ENCODE measurements at places on chromosomes 4 and X.

- no peak for DNase-seq
These were observed 96.5 kb downstream of the FRMPD4 start for GRCh38 chrX:12234534-12235329.

GRCh38 chr4:186900232-186900900, 176.7 kb upstream of the FAT1 start:
- DNase-seq, result no peak

DNA sequence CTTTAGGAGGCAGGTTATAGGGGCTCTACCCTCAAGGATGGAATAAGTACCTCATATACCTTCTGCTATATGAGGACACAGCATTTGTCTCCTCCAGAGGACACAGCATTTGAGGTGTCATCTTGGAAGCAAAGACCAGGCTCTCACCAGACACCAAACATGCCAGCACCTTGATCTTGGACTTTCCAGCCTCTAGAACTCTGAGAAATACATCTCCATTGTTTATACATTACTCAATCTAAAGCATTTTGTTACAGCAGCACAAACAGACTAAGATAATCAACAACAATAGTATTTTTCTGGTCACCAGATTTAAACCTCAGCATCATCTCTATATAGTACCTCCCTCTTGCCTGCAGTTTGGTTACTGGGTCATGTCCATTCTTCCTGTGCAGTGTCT, 237.5 kb upstream of the KLF3 start:
- DNase-seq, result no peak

GRCh38 chrX:122565952-122566351, 618.1 kb upstream of the GRIA3 start:
- no peak for DNase-seq

DNA sequence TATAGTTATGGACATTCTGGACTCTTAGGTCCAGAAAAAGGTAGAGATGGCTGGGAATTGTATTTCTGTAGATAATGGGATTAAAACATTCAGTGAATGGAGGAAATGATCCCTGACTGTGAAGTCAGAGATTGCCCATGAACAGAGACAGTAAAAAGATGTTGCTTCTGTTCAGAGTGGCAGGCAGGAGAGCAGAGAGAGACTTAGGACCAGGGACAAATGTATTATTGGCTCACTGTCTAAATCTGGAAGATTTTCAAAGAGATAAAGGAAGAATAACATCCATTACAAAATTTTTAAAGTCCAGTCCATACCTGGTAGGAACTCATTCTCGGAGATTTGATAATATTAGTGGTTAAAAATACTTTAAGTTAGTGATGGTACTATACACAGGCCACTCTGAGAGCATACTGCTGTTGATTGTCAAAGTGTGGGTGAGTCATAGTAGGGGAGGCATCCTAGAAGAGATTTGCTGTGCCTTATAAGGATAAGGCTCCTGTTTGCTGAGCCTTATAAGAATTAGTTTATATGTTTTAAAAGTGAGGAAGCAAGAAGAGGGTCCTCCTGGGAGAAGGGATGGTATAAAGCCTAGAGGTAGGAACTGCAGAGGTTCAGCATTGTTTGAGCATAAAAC, 53.0 kb downstream of the JADE3 start:
- DNase-seq, result no peak

DNA sequence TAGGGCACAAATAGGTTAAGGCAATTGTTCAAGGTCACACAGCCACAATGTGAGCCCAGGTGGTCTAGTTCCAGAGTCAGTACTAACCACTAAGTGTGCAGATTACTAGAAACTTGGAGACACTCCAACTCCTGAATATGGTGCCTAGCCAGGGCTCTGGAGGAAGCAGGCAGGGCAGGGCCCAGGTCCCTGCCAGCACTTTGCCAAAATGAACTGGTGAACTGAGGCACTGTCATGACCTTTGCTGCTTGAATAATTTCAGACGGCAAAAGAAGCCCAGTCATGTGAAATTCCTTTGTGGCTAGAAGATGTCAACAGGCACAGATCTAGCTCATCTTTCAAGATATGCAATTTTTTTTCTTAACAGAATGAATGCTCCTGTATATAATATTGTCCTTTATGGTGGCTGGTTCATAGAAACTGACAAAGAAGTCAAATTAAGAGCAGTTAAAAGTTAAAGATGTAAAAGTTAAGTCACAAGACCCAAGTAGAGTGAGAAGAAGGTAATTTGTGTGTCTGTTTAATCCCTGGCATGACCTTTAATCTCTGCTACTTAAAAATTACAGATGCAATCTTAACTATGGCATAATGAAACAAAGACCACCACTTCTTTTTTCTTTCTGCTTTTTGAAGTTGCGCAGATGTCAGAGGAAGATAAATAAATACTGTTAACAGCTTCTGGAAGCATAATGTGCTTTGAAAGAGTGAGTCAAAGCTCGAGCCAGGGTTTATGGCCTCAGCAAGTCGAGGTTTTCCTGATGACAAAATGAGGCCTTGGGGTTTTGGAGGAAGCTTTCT, 54.1 kb downstream of the SHROOM3 start:
- DNase-seq, result no peak

DNA sequence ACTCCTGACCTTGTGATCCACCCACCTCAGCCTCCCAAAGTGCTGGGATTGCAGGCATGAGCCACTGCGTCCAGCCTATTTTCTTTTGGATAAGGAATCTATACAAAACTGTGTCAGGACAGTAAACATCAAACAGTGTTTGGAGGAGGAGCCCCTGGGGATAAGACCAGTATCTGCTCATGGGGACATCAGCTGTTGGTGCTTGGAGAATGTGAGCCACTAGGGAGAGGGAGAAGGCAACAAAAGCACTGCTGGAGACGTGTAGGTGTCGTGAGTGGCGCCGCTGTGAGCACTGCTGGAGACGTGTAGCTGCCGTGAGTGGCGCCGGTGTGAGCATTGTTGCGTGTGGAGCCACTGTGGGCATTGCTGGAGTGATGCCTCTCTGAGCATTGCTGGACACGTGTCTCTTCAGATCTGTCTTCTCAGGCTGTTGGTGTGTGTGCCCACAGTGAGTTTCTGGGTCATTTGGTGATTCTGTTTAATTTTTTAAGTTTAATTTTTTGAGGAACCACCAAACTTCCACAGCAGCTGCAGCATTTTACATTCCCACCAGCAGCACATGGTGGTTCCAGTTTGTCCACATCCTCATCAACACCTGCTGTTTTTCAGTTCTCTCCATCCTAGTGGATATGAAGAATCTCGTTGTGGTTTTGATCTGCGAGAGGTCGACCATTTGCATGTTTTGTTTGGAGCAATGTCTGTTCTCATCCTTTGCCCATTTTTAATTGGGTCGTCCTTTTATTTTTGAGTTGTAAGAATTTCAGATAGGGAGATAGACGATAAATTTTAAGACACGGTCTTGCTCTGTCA, 19.0 kb downstream of the DGKQ start:
- DNase-seq, result no peak

DNA sequence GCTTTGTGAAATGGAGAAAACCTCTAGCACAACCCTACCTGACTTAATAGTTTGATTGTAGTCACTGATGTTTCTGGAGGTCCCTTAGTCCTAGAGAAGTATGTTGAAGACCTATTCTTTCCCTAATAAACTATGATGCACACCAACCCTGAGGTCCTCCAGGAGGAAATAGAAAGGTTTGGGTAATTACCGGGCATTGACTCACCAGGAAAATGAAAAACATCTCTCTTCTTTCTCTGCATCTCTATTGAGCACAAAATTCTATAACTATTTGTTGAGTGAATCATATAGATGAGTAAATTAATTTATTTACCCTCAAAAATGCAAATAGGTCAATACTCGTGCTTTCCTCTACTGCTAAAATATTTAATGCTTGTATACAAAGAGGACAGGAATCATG, 582.4 kb upstream of the FAM241A start:
- DNase-seq, result no peak

DNA sequence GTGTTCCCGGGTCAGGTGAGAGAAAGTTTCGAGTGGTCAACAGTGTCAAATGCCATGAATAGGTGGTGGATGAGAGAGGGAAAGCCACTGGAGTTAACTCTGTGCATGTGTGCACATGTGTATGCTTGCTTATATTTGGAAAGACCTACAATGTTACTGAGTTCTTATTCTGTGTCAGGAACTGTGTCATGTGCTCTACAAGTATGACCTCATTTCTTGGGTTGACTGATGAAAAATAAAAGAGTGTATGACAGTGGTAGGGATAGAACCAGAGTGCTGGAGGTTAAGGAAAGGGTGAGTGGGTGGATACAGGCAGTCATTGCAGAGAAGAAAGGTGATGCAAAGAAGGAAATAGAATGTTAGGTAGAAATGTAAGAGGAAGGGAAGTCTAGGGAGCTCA, 22.1 kb upstream of the DGKK start:
- no peak for DNase-seq
